Left lung (tissue), 14 donors: ENCODE measurements at places on chromosomes 6 and 20. TPM values are rescaled to one million over a fixed set of nuclear protein-coding genes. Genes with fewer than 3 reads are reported as not detected.

DNA sequence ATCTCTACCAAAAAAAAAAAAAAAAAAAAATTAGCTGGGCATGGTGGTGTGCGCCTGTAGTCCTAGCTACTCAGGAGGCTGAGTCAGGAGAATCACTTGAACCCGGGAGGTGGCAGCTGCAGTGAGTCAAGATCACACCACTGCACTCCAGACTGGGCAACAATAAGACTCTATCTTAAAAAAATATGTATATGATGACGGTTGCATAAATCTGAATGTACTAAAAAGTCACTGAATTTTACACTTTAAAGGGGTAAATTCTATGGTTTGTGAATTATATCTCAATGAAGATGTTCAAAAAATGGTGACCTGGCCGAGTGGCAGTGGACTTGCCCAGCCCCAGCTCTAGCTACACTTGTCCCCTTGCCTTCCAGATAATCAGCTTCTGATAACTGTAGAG is 10.4 kb upstream of the ABCC10 start:
- H3K27me3 ChIP-seq: no peaks in the 10 kb centered on the region
- no peaks in the 10 kb centered on the region for H3K4me1 ChIP-seq
- DNase-seq: no peak
- no peaks in the 10 kb centered on the region for H3K36me3 ChIP-seq
- no peak overlapping the region for H3K4me3 ChIP-seq
- no peak overlapping the region for H3K27ac ChIP-seq

Gene FAM162B
- total RNA-seq: 5.2 TPM

Gene NKX2-2
- total RNA-seq: not detected

DNA sequence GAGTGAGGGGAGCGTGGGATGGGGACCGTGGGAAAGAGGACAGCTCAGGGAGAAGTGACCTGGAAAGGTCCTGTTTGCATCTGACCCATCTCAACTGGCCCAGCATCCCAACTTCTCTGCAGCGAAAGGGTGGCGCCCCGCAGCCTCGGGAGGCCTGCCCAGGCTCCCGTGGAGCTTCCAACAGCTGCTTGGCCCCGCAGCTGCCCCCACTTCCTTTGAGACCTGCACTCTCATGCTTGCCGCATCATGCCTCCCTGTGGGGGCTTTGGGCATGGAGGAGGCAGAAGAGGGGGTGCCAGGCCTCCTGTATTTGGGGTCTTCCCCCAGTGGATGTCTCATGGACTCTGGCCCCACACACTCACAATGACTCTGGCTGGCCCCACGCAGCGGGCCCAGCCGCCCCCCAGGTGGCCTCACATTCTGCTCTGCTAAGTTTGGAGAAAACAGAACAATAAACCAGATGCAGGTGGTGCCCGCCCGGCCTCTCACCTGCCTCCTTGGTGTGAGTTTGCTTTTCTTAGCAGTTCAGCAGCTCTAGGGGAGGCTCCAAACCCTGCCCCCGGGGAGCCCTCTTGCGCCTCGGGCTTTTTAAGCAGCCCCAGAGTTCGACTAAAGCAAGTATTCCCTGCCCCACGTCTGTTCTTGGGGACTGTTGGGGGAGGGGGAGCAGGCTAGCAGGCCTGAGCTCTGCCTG is 40.7 kb downstream of the CPXM1 start:
- no peak for DNase-seq
- no peaks in the 10 kb centered on the region for H3K4me1 ChIP-seq
- H3K27ac ChIP-seq: no peak overlapping the region
- H3K4me3 ChIP-seq: no peak overlapping the region
- no peaks in the 10 kb centered on the region for H3K36me3 ChIP-seq
- H3K27me3 ChIP-seq: peaks cover 54% of the 10 kb centered on the region

Gene PRPH2
- total RNA-seq: 1.9 TPM

Gene SNRPB
- total RNA-seq: 132 TPM

Gene PGC
- total RNA-seq: 175 TPM
